ENCODE measurements at places on chromosomes 12 and 14.

GRCh38 chr14:24952851-24953666, 96.9 kb downstream of the STXBP6 start:
- DNase-seq, result no peak

GRCh38 chr12:125055591-125055990, 9.6 kb upstream of the AACS start:
- DNase-seq, result no peak

DNA sequence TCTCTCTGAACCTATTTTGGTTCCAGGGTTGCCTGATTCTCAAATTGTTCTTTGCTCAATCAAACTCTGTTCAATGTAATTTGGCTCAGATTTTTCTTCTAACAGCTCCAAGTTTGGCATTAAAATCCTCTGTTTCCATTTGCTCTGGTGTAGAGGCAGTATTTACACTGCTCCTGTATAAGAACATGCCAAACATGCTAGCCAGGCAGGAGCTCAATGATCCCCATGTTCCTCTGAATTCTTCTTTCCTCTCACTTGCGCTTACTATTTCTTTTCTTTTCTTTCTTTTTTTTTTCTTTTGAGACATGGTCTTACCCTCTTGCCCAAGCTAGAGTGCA, 17.2 kb downstream of the SDR9C7 start:
- no peak for DNase-seq

- no peak for DNase-seq
These were observed 306.1 kb downstream of the DAD1 start for GRCh38 chr14:22282949-22283348.

DNA sequence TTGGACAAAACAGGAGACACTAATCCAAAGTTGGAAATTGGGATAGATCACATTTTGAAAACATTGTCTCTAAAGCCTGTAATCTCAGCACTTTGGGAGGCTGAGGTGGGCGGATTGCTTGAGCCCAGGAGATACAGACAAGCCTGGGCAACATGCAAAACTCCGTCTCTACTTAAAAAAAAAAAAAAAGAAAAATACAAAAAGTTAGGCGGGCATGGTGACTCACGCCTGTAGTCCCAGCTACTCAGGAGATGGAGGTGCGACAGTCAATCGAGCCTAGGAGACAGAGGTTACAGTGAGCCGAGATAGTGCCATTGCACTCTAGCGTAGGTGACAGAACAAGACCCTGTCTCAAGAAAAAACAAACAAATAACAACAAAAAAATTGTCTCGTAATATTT, 152.1 kb downstream of the MGAT4C start:
- DNase-seq, result no peak

DNA sequence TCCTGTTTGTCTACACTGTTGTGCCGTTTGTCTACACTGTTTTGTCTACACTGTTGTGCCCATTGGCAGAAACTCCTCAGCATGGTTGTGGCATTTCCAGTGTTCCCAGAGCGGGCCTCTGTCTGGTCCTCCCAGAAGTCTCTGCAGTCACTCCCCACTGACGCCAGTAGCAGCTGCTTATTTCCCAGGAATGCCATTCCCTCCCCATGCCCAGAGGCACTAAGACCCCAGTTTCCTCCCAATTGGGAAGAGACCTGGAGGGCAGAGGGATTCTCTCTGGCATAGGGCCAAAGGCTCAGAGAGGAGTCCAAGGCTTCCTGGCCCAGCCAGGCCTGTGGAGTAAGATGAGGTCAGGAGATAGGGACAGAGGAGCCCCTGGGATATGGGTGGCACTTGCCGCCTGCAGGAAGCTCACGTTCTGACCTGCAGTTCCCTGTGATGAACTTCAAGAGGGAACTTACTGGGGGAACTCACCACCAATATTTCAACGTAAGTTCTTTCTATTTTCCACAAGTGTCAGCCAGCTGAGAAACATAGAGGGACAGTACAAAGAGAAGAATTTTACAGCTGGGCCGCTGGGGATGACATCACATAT, 69.1 kb downstream of the TNFAIP2 start:
- DNase-seq, result no peak

GRCh38 chr14:45940318-45940717, 687.3 kb upstream of the MIS18BP1 start:
- DNase-seq, result no peak

DNA sequence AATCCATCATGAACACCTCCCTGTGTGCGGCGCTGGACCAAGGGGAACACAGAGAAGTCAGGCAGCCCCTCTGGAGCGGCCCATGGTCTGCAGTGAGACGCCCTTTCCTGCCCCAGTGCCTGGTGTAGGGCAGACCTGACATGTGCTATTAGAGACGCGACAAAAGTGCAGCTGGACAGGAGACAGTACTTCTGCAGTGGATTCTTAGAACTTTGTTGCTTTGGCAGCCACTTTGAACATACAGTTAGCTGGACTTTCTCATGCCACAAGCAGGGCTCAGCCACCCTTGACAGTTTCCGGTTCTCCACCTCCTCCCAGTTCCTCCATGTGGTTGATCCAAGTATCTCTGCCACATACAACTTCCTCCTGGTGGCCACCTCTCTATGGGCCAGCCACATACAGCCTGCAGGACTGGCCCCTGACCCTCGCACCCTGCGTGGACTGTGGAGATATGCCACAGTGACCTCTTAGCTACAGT, 45.9 kb downstream of the LGMN start:
- DNase-seq, result no peak

DNA sequence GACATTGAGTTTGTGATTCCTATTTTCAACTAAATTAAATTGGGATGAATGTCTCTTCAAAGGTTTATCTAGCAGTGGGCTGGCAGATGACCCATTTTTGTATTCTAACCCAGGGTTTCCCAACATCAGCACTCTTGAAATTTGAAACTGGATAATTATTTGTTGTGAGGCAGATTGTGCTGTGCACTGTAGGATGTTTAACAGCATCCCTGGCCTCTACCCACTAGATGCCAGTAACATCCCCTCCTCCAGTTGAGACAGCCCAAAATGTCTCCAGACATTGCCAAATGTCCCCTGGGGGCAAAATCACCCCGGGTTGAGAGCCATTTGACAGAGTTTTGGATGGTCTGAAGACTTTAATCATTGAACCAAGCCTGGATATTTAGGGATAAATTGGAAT, 11.1 kb downstream of the DAAM1 start:
- no peak for DNase-seq

GRCh38 chr12:81809829-81810595, 50.9 kb upstream of the PPFIA2 start:
- DNase-seq, result no peak

DNA sequence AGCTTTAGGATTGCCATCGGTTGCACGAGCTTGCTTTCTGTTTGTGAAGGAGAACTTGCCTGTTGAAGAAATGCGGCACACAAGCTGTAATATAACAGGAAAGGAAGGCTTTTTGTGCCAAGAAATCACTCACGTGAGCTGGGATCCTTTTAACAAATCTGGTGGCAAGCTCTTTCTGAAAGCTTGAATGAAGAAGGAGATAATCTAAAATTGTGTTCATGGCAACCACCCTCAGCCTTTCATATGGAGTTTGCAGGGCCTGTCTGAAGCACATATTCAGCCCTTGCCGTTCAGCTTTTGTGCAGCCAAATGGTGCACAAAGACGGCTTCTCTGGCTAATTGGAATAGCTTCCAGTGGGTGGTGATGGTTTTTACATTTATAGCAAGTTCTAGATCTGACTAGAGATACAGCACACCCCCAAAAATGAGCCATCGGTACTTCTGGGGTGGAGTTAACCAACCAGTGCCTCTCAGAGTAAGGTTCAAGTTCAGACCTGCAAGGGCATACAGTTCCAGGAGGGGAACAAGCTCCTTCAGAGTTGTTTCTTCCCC, 107.4 kb downstream of the AEBP2 start:
- no peak for DNase-seq

DNA sequence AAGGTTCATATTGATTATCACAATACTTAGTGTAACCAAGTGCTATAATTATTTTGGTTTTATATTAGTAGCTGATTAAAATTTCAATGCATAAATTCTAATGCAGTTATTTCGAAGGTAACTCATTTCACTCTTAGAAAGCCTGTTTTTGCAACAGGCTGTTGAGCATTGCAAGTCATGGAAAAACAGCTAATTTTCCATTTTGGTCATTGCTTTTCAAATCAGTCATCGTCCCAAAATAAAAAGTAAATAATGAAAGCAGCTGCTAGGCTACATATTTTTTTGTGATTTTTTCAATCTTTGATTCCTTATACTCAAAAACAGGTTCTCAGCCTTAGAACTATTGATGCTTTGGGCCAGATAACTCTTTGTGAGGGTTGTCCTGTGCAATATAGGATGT, 22.9 kb downstream of the VEZT start:
- DNase-seq, result no peak

Data from 8988T (cell line).